Testis (tissue), 5 donors: ENCODE measurements at places on chromosomes 5 and 9. TPM values are rescaled to one million over a fixed set of nuclear protein-coding genes. Genes with fewer than 3 reads are reported as not detected.

- H3K4me1 ChIP-seq = no peaks in the 10 kb centered on the region
- no peaks in the 10 kb centered on the region for H3K36me3 ChIP-seq
- H3K27ac ChIP-seq = no peak overlapping the region
- no peak overlapping the region for H3K4me3 ChIP-seq
Observed at GRCh38 chr9:116191576-116192415, 38.2 kb downstream of the PAPPA start.

- H3K36me3 ChIP-seq = no peaks in the 10 kb centered on the region
- DNase-seq = no peak
- no peaks in the 10 kb centered on the region for H3K27me3 ChIP-seq
- H3K4me3 ChIP-seq = no peak overlapping the region
Observed at GRCh38 chr5:138583984-138584637, 8.9 kb upstream of the HSPA9 start.

- H3K4me3 ChIP-seq = no peak overlapping the region
- no peaks in the 10 kb centered on the region for H3K4me1 ChIP-seq
- DNase-seq = no peak
- no peaks in the 10 kb centered on the region for H3K27me3 ChIP-seq
- H3K36me3 ChIP-seq = no peaks in the 10 kb centered on the region
Observed at GRCh38 chr5:169569513-169569912, 14.1 kb upstream of the SPDL1 start.

LEAP2 gene
- 3.6 TPM for polyA plus RNA-seq

GRCh38 chr9:107123389-107123788, 159.7 kb upstream of the RAD23B start:
- no peaks in the 10 kb centered on the region for H3K27me3 ChIP-seq
- DNase-seq = no peak
- H3K4me1 ChIP-seq = no peaks in the 10 kb centered on the region
- H3K27ac ChIP-seq = no peak overlapping the region

- no peak overlapping the region for H3K27ac ChIP-seq
- peak; percentile 72 for DNase-seq
- no peak overlapping the region for H3K4me3 ChIP-seq
- no peaks in the 10 kb centered on the region for H3K27me3 ChIP-seq
Observed at GRCh38 chr5:151742870-151743294, 15.5 kb downstream of the ATOX1 start.

DNA sequence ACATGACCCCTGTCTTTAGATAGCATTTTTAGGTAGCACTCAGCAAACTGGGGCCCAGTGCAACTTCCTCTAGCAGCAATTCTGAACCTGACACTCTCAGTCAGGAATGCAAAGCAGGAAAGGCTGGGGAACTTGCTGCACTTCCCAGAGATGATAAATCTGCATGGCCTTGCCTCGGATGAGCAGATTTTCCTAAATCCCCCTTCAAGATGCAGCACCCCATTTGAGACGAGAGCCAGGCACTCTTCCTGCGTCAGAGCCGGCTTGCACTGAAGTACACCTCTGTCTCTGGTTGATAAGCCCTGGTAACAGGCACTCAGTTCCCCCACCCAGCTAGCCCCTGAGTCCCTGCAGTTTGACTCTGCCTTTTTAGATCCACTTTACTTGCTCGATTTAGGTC, 296.7 kb upstream of the PANK3 start:
- no peak overlapping the region for H3K4me3 ChIP-seq
- no peak for DNase-seq
- no peaks in the 10 kb centered on the region for H3K27me3 ChIP-seq
- H3K27ac ChIP-seq = no peak overlapping the region
- no peaks in the 10 kb centered on the region for H3K4me1 ChIP-seq
- H3K36me3 ChIP-seq = no peaks in the 10 kb centered on the region

GRCh38 chr5:140267559-140268018, 35.3 kb downstream of the PFDN1 start:
- no peak overlapping the region for H3K4me3 ChIP-seq
- H3K27me3 ChIP-seq = no peaks in the 10 kb centered on the region
- H3K4me1 ChIP-seq = no peaks in the 10 kb centered on the region
- DNase-seq = no peak
- H3K27ac ChIP-seq = no peak overlapping the region

GRCh38 chr5:84437673-84438315, 53.1 kb upstream of the EDIL3 start:
- H3K27ac ChIP-seq = no peak overlapping the region
- H3K36me3 ChIP-seq = no peaks in the 10 kb centered on the region
- no peak for DNase-seq
- H3K4me1 ChIP-seq = no peaks in the 10 kb centered on the region

LRRC19 gene
- polyA plus RNA-seq = 0.38 TPM

GRCh38 chr5:14386884-14387624, 194.5 kb upstream of the OTULINL start:
- peaks cover 5% of the 10 kb centered on the region for H3K4me1 ChIP-seq
- no peaks in the 10 kb centered on the region for H3K36me3 ChIP-seq
- H3K27ac ChIP-seq = peak overlapping the region; percentile 59
- no peaks in the 10 kb centered on the region for H3K27me3 ChIP-seq
- no peak for DNase-seq

GLRA1 gene
- polyA plus RNA-seq = not detected

- H3K27ac ChIP-seq = no peak overlapping the region
- no peaks in the 10 kb centered on the region for H3K36me3 ChIP-seq
- DNase-seq = no peak
Observed at GRCh38 chr5:3701694-3702093, 106.1 kb downstream of the IRX1 start.

GRCh38 chr5:155885199-155885598, 441.8 kb upstream of the SGCD start:
- H3K4me1 ChIP-seq = no peaks in the 10 kb centered on the region
- no peak overlapping the region for H3K4me3 ChIP-seq
- no peak overlapping the region for H3K27ac ChIP-seq
- no peak for DNase-seq
- no peaks in the 10 kb centered on the region for H3K36me3 ChIP-seq
- H3K27me3 ChIP-seq = no peaks in the 10 kb centered on the region

PTGES2 gene
- 53.1 TPM for polyA plus RNA-seq

DNA sequence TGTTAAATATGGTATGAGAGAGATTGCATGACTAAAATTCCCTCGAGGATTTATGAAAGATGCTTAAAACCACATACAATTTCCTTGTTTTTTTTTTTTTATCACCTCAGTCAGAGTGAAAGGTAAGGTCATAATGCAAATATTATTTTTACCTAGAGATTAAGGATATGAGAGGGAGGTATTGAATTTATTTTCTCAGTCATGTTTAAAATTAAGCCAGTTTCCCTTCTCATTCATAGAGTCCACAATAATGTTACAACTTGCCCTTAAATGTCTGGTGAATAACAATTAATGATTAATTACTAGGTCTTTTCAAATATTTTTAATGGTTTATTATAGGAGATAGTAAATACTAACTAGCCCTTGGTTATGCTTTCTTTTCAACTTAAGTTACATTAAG, 144.9 kb upstream of the HAPLN1 start:
- H3K27me3 ChIP-seq = no peaks in the 10 kb centered on the region
- no peak for DNase-seq
- no peak overlapping the region for H3K27ac ChIP-seq
- no peaks in the 10 kb centered on the region for H3K36me3 ChIP-seq
- no peaks in the 10 kb centered on the region for H3K4me1 ChIP-seq
- H3K4me3 ChIP-seq = no peak overlapping the region

NFX1 gene
- polyA plus RNA-seq = 30.0 TPM

TOR1B gene
- polyA plus RNA-seq = 54.7 TPM

DNA sequence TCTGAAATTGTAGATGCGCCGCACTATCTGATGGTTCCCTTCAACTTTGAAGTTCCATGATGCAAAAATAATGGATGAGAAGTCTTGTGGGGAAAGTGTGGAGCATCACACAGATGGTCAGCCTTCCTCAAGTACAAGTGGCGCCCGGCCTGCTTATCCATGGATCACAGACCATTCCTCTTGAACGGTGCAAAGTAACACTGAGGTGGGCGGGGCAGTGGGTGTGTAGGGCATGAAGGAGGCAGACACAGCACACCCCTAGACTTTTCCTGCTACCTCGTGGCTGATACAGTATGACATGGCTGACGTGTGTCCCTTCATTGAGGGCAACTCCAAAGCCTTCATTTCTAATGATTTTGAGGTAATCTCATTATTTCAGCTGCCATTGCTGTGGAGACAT, 2.5 kb upstream of the GNG10 start:
- DNase-seq = no peak
- H3K36me3 ChIP-seq = no peaks in the 10 kb centered on the region
- no peak overlapping the region for H3K4me3 ChIP-seq
- H3K27ac ChIP-seq = no peak overlapping the region
- H3K27me3 ChIP-seq = no peaks in the 10 kb centered on the region

DNA sequence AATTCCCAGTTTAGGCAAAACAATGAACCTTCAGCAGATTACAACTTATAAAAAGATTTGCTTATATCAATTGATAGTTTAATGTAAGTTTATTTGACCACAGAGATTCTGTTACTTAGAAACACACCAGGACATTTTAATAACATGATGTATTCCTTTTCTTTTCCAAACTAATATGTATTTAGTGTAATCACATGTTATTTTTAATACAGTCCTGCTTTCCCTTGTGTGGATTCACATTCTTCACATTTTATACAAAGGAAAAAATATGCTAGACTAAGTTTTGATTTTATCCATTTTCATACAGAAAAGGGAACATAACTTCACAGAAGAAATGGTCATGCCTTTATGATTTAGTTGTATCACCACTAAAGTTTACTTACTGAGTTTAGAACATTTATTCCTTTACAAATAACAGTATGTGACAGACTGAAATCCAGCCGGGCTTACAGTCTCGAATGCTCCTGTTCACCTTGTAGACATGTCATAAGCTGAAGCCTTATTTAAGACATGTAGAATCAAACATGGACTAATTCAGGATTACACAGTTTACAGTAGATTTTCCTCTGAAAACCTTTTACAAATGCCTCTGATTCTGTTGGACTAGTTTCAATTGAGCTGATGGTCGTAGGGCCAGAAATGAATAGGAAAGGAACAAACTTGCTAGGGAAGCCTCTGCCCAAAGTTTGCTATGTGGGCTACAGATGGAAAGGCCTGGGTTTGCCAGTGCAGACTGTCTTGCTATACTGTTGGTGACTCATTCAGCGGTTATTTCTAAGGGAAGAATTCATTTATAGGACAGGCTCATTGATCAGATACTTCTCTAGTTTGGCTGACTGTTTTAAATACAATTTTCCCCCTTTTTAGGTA, 6.6 kb upstream of the ASPN start:
- H3K27me3 ChIP-seq = no peaks in the 10 kb centered on the region
- no peaks in the 10 kb centered on the region for H3K36me3 ChIP-seq
- DNase-seq = no peak
- H3K27ac ChIP-seq = no peak overlapping the region
- H3K4me3 ChIP-seq = no peak overlapping the region
- no peaks in the 10 kb centered on the region for H3K4me1 ChIP-seq

GRCh38 chr9:114989600-114990410, 59.4 kb upstream of the TNFSF8 start:
- no peak for DNase-seq
- no peak overlapping the region for H3K27ac ChIP-seq
- H3K27me3 ChIP-seq = no peaks in the 10 kb centered on the region
- H3K4me1 ChIP-seq = no peaks in the 10 kb centered on the region
- H3K36me3 ChIP-seq = no peaks in the 10 kb centered on the region

DNA sequence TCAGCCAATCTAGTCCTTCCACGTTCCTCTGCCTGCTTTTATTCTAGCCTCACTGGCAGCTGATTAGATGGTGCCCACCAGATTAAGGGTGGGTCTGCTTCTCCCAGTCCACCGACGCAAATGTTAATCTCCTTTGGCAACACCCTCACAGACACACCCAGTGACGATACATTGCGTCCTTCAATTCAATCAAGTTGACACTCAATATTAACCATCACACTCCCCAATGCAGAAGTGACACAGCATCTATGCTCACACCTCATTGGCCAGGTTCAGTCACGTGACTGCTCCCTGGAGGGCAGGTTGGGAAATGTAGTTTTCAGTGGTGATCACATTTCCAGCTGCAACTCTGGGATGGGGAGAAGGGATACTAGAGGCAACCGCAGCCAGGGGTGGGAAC, 13.0 kb downstream of the SUSD3 start:
- peak; percentile 59 for DNase-seq
- H3K36me3 ChIP-seq = no peaks in the 10 kb centered on the region
- no peaks in the 10 kb centered on the region for H3K27me3 ChIP-seq
- no peak overlapping the region for H3K27ac ChIP-seq
- H3K4me3 ChIP-seq = no peak overlapping the region
- peaks cover 16% of the 10 kb centered on the region for H3K4me1 ChIP-seq

CCL27 gene
- polyA plus RNA-seq = 1.4 TPM

DNA sequence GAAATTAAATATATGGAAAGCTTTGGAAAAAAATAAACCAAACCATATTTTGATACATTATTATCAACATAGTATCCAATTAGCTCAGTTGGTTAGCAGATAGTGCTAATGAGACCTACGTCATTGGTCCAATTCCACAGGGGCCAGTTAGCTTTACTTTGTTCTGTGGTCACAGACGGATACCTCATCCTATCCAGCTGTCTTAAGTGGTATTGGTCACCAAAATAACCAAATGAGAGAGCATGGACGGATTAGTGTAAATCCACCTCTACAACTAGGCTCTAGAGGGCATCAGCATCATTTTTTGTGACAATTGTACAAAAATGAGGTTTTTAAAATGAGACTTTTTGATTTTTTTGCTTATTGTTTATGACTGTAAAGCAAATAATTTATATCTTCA, 364.2 kb downstream of the KIAA0825 start:
- no peak overlapping the region for H3K4me3 ChIP-seq
- no peak for DNase-seq
- no peaks in the 10 kb centered on the region for H3K4me1 ChIP-seq
- H3K36me3 ChIP-seq = no peaks in the 10 kb centered on the region

DNA sequence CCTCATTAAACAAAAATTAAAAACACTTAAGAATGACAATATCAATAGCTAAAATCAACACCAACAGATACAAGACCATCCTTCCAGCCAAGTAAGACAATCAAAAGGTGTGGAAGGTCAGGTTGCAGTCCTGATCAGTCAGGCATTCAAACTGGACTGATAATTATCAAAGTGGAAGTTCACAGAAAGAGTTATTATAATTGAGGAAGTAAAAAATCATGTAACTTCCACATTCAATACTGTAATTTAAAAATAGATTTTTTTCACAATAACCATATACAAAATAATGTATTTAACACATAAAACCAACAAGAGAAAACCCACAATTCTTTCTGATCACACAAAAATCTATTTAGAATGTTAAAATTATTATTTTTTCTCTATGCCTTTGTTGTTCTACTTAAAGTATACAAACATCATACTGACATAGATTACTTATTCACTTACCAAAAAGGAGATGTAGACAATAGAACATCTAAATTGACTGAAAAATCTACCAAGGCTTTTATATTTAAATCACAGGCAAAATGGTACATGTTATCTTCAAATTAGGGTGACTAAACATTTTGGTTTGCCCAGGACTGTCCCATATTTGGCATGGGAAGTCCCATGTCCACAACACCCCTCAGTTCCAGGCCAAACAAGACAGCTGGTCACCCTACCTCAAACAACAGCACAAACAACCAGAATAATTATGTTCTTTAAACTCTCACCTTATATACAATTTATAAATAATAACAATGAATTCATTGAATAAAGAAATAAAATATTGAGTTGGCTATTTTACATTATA, 142.5 kb upstream of the SLC24A2 start:
- no peak overlapping the region for H3K4me3 ChIP-seq
- H3K4me1 ChIP-seq = no peaks in the 10 kb centered on the region
- no peak for DNase-seq

GRCh38 chr5:82692826-82693225, 384.4 kb downstream of the TMEM167A start:
- no peak overlapping the region for H3K27ac ChIP-seq
- no peaks in the 10 kb centered on the region for H3K4me1 ChIP-seq
- DNase-seq = no peak
- H3K27me3 ChIP-seq = no peaks in the 10 kb centered on the region
- no peaks in the 10 kb centered on the region for H3K36me3 ChIP-seq
